ENCODE measurements at places on chromosomes 13 and 19. TPM values are rescaled to one million over a fixed set of nuclear protein-coding genes. Genes with fewer than 3 reads are reported as not detected.

GRCh38 chr19:45905011-45905410 lies 2.6 kb upstream of the MYPOP start:
- no peak for DNase-seq
- H3K36me3 ChIP-seq = peaks cover 5% of the 10 kb centered on the region
- H3K27me3 ChIP-seq = no peaks in the 10 kb centered on the region

GRCh38 chr13:89925107-89925506 lies 1422.4 kb upstream of the MIR17HG start:
- no peak overlapping the region for H3K4me3 ChIP-seq
- H3K4me1 ChIP-seq = no peaks in the 10 kb centered on the region
- no peaks in the 10 kb centered on the region for H3K27me3 ChIP-seq
- no peaks in the 10 kb centered on the region for H3K36me3 ChIP-seq

GRCh38 chr13:79445968-79446645 lies 34.8 kb upstream of the NDFIP2 start:
- H3K36me3 ChIP-seq = no peaks in the 10 kb centered on the region
- peaks cover 6% of the 10 kb centered on the region for H3K4me1 ChIP-seq
- H3K27me3 ChIP-seq = no peaks in the 10 kb centered on the region
- no peak for DNase-seq
- no peak overlapping the region for H3K4me3 ChIP-seq
- H3K27ac ChIP-seq = no peak overlapping the region

GRCh38 chr13:34124666-34125306 lies 306.8 kb downstream of the RFC3 start:
- DNase-seq = no peak
- H3K27ac ChIP-seq = no peak overlapping the region
- no peaks in the 10 kb centered on the region for H3K27me3 ChIP-seq
- H3K4me3 ChIP-seq = no peak overlapping the region
- H3K4me1 ChIP-seq = no peaks in the 10 kb centered on the region

DNA sequence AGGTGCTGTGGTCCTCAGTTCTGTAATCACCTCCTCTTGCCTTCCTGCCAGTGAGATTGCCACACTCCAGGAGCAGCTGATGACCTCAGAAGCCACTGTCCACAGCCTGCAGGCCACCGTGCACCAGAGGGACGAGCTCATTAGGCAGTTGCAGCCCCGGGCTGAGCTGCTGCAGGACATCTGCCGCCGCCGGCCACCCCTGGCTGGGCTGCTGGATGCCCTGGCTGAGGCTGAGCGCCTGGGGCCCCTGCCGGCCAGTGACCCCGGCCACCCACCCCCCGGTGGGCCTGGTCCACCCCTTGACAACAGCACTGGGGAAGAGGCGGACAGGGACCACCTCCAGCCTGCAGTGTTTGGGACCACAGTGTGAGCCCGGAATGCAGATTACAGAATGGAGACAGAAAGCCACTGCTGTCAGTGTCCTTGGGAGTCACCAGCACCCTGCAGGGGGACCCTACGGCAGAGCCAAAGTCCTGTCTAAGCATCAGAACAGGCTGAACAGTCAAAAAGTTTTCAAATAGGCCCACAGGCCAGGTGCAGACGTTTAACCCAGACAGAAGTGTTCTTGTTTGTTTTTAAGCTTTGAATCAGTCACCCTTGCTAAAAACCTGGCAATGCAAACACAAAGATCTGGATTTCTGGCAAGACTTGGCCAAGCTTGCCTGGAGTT lies 4.2 kb downstream of the VMAC start:
- no peak for DNase-seq
- H3K4me1 ChIP-seq = peaks cover 12% of the 10 kb centered on the region
- H3K36me3 ChIP-seq = no peaks in the 10 kb centered on the region

DNA sequence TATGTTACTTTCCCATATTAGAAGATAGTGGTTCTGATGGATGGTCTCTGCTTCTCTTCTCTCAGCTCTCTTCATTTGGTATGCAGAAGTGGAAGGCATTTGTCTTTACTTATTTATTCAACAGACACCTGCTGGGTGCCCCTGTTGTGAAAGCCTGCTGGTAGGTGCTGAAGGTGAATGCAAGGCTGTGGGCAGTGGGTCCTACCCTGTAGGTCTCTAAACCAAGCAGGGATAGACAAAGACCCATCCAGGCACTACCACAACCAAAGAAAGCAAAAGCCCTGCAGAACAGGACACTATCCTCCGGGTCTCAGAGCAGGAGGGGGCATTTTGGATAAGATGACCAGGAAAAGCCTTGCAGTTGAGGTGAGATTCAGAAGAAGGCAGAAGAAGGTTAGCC lies 106.1 kb downstream of the STARD13 start:
- H3K4me3 ChIP-seq = no peak overlapping the region
- H3K36me3 ChIP-seq = no peaks in the 10 kb centered on the region
- H3K27ac ChIP-seq = no peak overlapping the region
- DNase-seq = no peak
- H3K27me3 ChIP-seq = no peaks in the 10 kb centered on the region

DNA sequence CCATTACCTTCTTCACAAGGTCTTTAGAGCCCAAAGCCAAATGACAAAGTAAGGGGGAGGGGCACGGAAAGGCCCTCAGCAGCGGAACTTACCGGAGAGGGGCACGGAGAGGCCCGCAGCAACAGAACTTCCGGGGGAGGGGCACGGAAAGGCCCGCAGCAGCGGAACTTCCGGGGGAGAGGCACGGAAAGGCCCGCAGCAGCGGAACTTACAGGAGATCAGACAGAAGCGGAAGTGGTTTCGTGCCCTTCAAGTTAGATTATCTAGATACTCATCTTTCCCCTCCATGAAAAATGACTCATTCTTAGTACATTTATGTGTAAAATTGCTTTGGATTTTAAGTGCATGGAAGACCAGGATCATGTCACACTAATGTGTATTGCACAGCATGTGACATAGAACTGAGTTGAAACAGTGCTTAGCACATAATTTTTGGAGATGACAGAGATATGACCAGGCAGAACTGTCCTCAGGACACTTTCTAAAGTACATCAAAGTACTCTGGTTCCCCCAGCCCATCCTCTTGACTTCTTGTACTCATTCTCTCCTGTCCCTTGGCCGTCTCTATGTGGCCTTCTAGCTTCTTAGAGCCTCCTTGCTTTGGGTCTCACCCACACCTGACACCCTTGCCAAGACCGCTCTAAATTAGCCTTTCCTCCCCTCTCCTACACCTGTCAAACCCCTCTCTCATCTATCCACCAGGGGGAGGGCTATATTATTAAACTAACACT lies 25.7 kb upstream of the TPTE2 start:
- H3K27ac ChIP-seq = no peak overlapping the region
- H3K4me3 ChIP-seq = peak overlapping the region; percentile 35
- H3K36me3 ChIP-seq = no peaks in the 10 kb centered on the region
- DNase-seq = peak; percentile 74

GRCh38 chr13:86438034-86438433 lies 638.8 kb upstream of the SLITRK6 start:
- no peaks in the 10 kb centered on the region for H3K36me3 ChIP-seq
- no peaks in the 10 kb centered on the region for H3K4me1 ChIP-seq
- no peaks in the 10 kb centered on the region for H3K27me3 ChIP-seq
- H3K4me3 ChIP-seq = no peak overlapping the region
- no peak for DNase-seq

GRCh38 chr19:42471554-42472249 lies 29.0 kb upstream of the CXCL17 start:
- H3K27me3 ChIP-seq = no peaks in the 10 kb centered on the region
- H3K4me1 ChIP-seq = peaks cover 16% of the 10 kb centered on the region
- H3K27ac ChIP-seq = no peak overlapping the region
- DNase-seq = no peak

- no peaks in the 10 kb centered on the region for H3K4me1 ChIP-seq
- H3K27ac ChIP-seq = no peak overlapping the region
- no peak for DNase-seq
- H3K27me3 ChIP-seq = no peaks in the 10 kb centered on the region
These were observed 29.0 kb upstream of the ZNF709 start for GRCh38 chr19:12513531-12514061.

- peaks cover 88% of the 10 kb centered on the region for H3K4me1 ChIP-seq
- no peak overlapping the region for H3K4me3 ChIP-seq
- no peaks in the 10 kb centered on the region for H3K36me3 ChIP-seq
- H3K27ac ChIP-seq = peak overlapping the region; percentile 79
- no peaks in the 10 kb centered on the region for H3K27me3 ChIP-seq
These were observed 78.7 kb downstream of the GNG7 start for GRCh38 chr19:2623798-2624197.

DNA sequence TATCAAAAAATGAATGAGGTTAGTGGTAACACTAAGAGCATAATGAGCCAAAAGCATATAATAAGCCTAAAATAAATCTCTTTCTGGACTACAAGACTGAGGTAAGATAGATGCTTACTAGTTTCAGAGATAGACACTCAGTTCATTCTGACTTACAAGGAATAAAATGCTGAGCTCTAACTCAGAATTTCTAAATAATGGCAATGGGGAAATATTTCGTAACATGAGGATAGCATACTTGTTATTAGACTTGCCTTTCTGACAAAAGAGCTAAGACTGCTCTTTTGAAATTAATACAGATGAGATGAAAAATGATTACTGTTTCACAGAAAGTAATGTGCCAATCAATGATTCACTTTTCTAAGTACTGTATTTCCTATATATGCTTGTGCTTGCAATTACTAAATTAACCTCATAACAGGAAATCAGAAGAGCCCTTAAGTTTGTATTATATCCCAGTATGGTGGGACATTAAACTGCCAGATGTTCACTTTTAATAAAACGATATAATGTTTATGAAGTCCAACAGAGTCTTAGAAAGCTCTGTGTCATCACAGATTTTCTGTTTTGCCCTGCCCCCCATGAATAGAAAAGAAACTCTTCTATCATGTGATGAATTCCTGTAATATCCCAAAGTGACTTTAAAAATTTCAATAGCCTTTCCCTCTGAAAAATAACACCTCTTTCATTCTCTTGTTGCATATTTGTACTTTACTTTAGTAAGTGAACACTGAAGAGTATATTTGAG lies 2771.0 kb upstream of the PCDH20 start:
- DNase-seq = no peak
- H3K4me1 ChIP-seq = no peaks in the 10 kb centered on the region
- no peak overlapping the region for H3K27ac ChIP-seq
- H3K36me3 ChIP-seq = no peaks in the 10 kb centered on the region
- H3K4me3 ChIP-seq = no peak overlapping the region

DNA sequence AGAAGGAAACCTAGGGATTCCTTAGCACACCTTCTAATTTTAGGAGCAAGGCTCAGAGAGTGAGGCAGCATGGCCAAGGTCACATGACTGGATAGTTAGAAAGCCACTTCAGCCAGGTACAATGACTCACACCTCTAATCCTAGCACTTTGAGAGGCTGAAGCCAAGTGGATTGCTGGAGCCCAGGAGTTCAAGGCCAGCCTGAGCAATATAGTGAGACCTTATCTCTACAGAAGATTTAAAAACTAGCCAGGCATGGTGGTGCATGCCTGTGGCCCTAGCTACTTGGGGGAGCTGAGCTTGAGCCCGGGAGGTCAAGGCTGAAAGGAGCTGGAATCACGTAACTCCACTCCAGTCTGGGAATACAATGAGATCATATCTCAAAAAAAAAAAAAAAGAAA lies 69.2 kb downstream of the TEX26 start:
- no peaks in the 10 kb centered on the region for H3K36me3 ChIP-seq
- H3K27me3 ChIP-seq = no peaks in the 10 kb centered on the region
- H3K4me1 ChIP-seq = no peaks in the 10 kb centered on the region
- no peak for DNase-seq

DNA sequence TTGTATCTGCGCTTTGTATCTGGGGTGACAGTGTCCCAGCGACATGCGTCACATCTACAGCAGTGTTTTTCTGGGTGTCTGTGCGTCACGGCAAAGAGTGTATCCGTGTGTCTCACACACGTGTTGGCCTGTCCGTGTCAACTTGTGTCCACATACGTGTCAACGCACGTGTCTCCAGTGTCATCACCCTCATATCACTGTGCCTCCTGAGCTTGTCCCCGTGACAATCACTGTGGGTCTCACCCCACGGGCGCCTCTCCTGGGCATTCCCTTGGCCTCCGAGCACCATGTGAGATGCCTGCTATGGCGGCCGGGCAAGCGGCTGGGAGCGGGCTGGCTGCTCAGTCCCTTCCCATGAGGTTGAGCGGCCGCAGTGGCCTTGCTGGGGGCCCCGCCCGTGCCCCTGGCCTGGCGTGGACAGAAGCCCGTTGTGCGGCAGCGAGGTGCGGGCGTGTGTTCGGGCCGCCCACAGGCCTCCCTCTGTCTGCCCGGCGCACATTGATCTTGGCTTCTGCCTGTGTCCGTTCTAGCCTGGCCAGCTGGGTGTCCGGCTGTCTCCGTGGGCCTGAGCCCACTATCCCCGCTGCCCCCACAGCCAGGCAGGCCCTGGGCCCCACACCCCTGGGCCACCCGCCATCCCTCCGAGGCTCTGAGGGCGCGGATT lies 6.4 kb downstream of the NFIX start:
- DNase-seq = no peak
- H3K27me3 ChIP-seq = no peaks in the 10 kb centered on the region
- H3K36me3 ChIP-seq = no peaks in the 10 kb centered on the region
- H3K4me1 ChIP-seq = no peaks in the 10 kb centered on the region

- H3K27me3 ChIP-seq = no peaks in the 10 kb centered on the region
- DNase-seq = no peak
- H3K36me3 ChIP-seq = peaks cover 1% of the 10 kb centered on the region
- H3K27ac ChIP-seq = no peak overlapping the region
- H3K4me3 ChIP-seq = no peak overlapping the region
- no peaks in the 10 kb centered on the region for H3K4me1 ChIP-seq
These were observed 8.5 kb upstream of the CERS1 start for GRCh38 chr19:18904334-18905057.

DNA sequence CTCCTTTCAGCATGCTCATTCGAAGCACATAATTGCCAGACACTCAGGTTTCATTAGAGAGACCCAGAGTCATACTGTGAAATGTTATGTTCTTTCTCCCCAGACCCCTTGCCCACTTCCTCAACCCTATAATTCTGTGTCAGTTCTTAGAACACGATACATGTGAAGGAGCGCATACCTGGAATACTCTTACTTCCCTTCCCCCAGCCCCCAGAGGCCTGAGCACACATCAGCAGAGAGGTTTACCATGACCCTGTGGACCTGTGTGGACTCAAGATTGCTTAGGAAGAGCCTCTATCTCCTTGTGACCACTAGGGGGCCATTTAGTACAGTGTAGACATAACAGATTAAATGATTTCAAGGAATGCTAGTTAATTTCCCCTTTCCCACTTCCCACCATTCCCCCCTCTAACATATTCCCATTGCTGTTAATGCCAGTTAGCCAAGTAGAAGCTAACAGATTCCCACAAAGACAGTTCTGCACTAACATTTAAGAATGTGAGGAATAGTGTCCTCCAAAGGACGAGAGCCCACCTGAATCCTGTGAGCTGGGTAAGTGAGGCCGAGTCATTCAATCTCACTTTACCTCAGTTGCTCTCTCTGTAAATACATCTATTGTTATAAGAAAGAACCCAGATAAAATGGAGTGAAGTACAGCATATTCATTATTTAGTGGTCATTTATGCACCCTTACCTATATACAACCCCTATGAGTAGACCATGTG lies 154.2 kb upstream of the MAB21L1 start:
- DNase-seq = peak; percentile 9
- no peaks in the 10 kb centered on the region for H3K27me3 ChIP-seq
- no peak overlapping the region for H3K4me3 ChIP-seq

- no peak overlapping the region for H3K4me3 ChIP-seq
- H3K27me3 ChIP-seq = no peaks in the 10 kb centered on the region
- H3K36me3 ChIP-seq = no peaks in the 10 kb centered on the region
- no peaks in the 10 kb centered on the region for H3K4me1 ChIP-seq
- no peak for DNase-seq
These were observed 213.1 kb upstream of the TMTC4 start for GRCh38 chr13:100887729-100888151.

- H3K4me3 ChIP-seq = no peak overlapping the region
- H3K27ac ChIP-seq = no peak overlapping the region
- no peaks in the 10 kb centered on the region for H3K36me3 ChIP-seq
- H3K4me1 ChIP-seq = no peaks in the 10 kb centered on the region
- DNase-seq = no peak
- no peaks in the 10 kb centered on the region for H3K27me3 ChIP-seq
These were observed 160.4 kb upstream of the GPC6 start for GRCh38 chr13:93066187-93066586.

CALR3 gene
- total RNA-seq = 0.44 TPM

VSTM1 gene
- total RNA-seq = not detected

LRRC4B gene
- not detected for total RNA-seq

TSHZ3 gene
- total RNA-seq = 0.15 TPM

Data from B cell (primary cell).